Activated T-helper 1 cell treated with Interleukin-2 at 50 U/mL for 16 hours (primary cell): ENCODE measurements at places on chromosomes 7 and 10.

GRCh38 chr7:55288070-55288824, 76.9 kb upstream of the LANCL2 start:
- no peak for DNase-seq

GRCh38 chr10:20877554-20877953, 19.6 kb downstream of the NEBL start:
- DNase-seq: no peak

DNA sequence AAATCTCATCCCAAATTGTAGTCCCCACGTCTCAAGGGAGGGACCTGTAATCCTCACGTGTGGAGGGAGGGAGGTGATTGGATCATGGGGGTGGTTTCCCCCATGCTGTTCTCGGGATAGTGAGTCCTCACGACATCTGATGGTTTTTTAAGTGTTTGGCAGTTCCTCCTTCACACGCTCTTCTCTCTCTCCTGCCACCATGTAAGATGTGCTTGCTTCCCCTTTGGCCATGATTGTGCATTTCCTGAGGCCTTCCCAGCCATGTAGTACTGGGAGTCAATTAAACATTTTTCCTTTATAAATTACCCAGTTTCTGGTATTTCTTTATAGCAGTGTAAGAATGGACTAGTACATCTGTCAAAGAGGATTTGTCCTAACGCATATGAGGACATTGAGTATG, 59.5 kb downstream of the RGS10 start:
- DNase-seq: no peak

DNA sequence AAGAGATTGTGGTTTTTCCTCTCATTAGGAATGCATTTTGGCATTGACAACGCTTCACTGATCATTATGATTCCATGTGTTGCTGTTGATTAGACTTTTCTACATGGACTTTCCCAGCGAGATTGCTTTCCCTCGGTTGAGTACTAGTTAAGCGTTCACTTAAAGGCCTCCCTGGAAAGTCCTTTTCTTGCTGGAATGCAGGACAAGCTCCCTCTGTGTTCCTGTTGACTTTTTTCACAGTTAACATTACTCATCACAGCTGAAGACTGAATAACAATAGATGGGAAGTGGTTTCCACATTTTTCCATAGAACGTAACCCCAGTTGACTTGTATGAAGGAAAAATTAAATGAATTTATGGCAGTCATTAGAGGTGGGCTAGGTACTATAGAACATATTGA, 2.6 kb upstream of the CAV1 start:
- DNase-seq: no peak

GRCh38 chr7:57327081-57327480, 122.9 kb upstream of the ZNF716 start:
- DNase-seq: no peak

DNA sequence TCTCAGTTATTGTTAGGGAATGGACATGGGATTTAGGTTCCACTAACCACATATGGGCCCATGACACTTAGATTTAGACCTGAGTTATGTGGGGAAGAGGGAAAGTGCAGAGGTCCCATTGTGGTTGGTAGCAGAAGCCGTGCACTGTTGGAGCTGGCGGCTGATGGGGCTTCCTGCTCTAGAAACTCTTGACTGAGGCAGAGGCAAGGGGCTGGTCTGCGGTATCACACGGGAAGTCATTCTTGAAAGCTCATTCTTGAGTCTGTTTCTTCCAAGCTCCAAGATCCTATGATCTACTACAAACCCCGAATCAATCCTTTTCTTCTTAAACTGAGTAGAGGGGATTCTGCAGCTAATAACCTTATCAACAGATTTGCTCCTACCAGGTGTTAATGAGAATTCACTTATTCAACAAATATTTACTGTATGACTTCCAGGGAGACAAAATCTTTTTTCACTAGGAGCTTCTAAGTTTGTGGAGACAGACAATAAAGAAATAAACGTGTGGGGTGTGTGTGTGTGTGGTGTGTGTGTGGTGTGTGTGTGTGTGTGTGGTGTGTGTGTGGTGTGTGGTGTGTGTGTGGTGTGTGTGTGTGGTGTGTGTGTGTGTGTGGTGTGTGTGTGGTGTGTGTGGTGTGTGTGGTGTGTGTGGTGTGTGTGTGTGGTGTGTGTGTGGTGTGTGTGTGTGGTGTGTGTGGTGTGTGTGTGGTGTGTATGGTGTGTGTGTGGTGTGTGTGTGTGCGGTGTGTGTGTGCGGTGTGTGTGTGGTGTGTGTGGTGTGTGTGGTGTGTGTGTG, 57.1 kb downstream of the AOC1 start:
- peak; percentile 12 for DNase-seq

- DNase-seq: no peak
These were observed 259.9 kb upstream of the SP4 start for GRCh38 chr7:21167942-21168341.

DNA sequence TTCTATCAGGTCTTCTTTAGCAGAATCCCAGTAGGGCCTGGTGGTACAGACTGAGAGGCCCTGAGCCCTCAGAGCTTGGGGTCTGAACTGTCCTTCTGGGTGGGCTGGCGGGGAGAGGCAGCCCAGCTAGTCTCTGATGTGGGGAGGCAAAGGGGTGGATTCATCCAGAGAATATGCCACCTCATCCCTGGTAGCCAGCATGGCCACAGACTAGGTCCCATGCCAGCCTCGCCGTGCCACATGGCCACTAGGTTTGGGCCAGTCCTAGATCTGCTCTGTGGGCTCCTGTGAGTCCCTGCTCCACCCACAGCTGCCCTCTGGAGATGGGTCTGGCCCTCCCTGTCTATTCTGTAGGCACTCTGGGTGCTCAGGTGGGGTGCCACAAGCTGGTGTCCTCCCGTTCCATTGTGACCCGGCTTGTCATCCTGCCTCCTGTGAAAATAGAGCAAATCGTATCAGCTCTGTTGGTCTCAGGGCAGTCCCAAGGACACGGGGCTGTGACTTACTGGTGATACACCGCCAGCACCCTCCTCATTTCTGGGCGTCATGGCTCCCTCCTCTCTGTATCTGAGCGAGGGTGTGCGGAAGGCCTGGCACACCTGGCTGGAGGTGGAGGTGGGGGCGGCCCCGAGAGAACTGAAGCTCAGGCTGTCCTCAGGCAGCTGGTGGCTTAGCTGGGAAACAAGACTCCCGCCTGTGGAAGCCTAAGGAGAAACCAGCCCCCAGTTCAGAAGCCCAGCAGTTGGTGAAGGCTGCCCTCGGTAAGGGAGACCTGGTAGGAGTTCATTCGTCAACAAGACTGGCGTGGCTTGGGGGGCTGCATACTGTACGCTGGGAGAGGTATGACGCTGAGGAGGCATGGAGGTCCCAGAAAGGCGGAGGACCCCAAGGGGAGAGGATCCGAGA, 33.3 kb downstream of the UNC5B start:
- DNase-seq: no peak

DNA sequence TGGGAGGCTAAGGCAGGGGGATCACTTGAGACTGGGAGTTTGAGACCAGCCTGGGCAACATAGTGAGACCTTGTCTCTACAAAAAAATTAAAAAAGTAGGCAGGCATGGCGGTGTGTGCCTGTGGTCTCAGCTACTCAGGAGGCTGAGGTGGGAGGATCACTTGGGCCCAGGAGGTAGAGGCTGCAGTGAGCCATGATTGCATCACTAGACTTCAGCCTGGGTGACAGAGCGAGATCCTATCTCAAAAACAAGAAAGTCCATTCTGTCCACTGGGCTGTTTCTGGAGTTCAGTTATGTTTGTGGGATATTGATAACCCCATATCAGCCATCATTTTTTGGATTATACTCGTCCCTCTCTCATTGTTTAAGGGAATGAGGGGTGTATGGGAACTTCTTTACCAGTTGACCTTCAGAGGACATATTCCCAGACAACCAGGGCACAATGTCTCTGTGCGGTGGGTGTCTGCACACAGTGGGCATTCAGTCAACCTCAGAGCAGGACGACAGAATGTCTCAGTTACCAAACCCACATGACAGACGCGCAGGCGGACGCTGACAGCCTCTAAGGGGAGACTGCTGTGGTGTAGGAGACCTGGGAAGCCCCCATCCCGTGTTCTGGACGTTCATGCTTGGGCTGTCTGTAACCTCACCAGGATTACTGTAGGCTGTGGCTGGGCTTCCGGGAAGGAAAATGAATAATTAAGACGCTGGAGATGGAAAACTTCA, 69.4 kb downstream of the CARD11 start:
- DNase-seq: no peak

- DNase-seq: no peak
These were observed 4.3 kb downstream of the SNX8 start for GRCh38 chr7:2309889-2310331.

DNA sequence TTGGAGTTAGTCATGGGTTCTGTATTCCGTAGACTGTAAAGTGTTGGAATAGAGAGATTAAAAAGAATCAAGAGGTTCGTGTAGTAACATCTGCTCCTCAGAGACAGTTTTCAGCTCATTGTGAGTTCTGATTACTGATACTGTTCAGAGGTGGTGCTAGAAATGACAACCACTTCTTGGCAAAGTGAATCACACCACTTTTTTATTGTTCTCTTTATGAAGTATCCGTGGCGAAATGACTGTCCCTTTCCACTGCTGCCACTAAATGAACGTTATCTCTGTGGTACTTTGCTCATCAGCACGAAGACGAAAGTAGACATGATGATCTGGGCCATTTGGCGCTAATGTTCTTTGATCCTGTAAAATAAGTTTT, 860 bp downstream of the RPP30 start:
- DNase-seq: no peak

DNA sequence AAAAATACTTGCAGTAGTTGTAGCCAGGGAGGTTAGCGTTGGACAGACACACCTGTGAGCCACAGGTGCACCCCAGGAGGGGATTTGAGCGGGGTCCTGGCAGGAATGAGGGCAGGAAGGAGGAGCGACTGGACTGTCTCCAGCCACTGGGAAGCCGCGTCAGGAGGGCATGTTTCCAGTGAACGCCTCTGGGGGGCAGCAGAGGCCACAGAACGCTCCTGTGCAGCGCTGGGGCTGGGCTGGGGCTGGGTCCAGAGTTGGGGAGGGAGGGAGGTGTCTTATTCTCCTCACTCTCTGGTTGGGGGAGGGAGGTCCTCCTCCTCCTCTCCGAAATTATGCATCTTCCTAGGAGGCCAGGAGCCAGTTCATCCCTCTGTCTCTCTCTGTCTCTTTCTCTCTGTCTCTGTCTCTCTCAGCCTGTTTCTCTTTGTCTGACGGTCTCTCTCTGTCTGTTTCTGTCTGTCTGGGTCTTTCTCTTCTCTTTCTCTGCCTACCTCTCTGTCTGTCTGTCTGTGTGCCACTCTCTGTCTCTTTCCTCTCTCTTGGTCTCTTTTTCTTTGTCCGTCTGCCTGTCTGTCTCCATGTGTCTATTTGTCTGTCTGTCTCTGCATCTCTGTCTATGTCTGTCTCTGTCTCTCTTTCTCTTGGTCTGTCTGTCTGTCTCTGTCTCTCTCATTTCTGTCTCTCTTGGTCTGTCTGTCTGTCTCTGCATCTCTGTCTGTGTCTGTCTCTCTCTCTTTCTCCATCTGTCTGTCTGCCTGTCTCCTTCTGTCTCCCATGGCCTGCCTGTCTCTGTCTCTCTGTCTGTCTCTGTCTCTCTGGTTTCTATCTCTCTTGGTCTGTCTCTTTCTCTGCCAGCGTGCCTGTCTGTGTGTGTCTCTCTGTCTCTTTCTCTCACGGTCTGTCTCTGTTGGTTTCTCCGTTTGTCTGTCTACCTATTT, 9.9 kb upstream of the PSMG3 start:
- peak; percentile 51 for DNase-seq

DNA sequence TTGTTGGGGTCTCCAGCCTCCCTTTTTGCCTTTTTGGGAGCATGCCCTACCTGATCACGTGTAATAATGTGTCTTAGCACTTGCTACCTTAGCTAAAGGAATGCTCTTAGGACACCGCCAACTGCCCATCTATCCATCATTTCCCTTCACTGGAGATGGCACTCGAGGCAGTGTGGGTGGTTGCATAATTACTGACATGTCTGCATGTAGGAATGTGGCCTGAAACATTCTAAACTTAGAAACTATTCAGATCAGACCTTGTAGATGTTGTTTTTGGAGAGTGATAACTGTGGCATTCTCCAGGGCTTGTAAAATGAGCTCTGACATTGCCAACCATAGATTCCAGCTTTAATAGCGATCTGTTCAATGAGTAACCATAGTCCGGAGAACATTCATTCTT, 365.8 kb downstream of the BBS9 start:
- DNase-seq: no peak

GRCh38 chr7:6164491-6164890, 107.9 kb downstream of the CYTH3 start:
- no peak for DNase-seq

GRCh38 chr7:123658023-123658422, 2.4 kb downstream of the LMOD2 start:
- DNase-seq: no peak

DNA sequence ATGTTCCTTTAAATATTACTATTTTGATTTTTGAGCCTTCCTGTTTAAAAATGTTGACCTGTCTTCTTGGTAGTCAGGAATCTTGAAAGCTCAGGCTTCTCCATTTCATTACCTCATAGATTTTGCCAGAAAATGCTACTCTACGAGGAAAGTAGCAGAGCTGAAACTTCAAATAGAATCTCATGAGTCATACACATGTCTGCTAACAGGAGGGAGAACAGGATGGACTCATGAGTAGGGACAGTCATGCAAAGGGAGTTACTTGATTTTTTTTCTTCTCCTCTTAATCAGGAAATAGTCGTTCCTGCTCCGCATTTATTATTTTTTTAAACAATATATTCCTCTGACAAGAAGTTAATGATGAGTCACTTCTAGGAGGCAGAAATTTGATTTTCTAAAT, 37.0 kb upstream of the MINDY3 start:
- no peak for DNase-seq

DNA sequence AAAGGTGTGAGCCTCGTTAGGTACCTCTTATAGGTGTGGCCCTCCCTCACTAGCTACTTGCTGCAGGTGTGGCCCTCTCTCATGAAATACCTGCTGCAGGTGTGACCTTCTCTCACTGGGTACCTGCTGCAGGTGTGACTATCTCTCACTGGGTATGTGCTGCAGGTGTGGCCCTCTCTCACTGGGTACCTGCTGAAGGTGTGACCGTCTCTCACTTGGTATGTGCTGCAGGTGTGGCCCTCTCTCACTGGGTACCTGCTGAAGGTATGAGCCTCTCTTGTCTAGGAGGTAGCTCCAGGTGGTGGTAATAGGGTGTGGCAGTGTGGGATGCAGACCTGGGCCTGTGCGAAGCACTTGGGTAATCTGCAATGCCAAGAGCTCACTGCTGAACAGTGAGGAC, 170.7 kb upstream of the PLPP4 start:
- no peak for DNase-seq

GRCh38 chr10:95814011-95814727, 58.2 kb downstream of the ENTPD1 start:
- DNase-seq: no peak
